ENCODE measurements at places on chromosomes 1 and 21. TPM values are rescaled to one million over a fixed set of nuclear protein-coding genes. Genes with fewer than 3 reads are reported as not detected.

GRCh38 chr1:48007047-48007446 lies 9.9 kb upstream of the TRABD2B start:
- no peak overlapping the region for H3K27ac ChIP-seq
- H3K4me3 ChIP-seq = no peak overlapping the region
- no peaks in the 10 kb centered on the region for H3K4me1 ChIP-seq

GRCh38 chr1:6010554-6010953 lies 18.3 kb upstream of the NPHP4 start:
- no peaks in the 10 kb centered on the region for H3K27me3 ChIP-seq
- no peak overlapping the region for H3K27ac ChIP-seq
- H3K4me3 ChIP-seq = no peak overlapping the region
- no peak for DNase-seq
- no peaks in the 10 kb centered on the region for H3K36me3 ChIP-seq

- no peak overlapping the region for H3K4me3 ChIP-seq
- DNase-seq = no peak
- H3K36me3 ChIP-seq = no peaks in the 10 kb centered on the region
- peaks cover 9% of the 10 kb centered on the region for H3K4me1 ChIP-seq
- no peaks in the 10 kb centered on the region for H3K27me3 ChIP-seq
Measured at GRCh38 chr1:182299728-182300616, 91.6 kb downstream of the GLUL start.

GRCh38 chr1:240293706-240294105 lies 202.0 kb downstream of the FMN2 start:
- no peaks in the 10 kb centered on the region for H3K36me3 ChIP-seq
- no peaks in the 10 kb centered on the region for H3K4me1 ChIP-seq
- H3K27me3 ChIP-seq = no peaks in the 10 kb centered on the region
- H3K4me3 ChIP-seq = no peak overlapping the region

DNA sequence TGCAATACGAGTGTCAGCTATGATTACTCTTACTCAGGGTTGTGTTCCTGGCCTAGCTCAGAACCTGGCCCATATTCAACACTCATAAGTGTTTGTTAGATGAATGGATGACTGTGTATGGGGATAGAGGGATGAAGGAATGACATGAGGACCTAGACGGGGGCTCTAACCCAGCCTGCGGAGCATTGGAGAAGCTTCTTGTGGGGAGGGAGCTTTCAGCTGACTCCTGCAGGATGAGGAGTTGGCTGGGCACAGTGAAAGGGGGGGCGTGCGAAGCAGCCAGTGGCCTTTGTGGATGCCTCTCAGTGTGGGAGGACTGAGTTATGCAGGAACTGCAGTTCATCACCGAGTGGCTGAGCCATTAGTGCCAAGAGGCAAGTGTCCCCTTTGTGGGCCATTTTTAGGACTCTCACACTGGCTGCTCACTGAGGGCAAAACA lies 1.2 kb upstream of the EXTL1 start:
- no peak for DNase-seq
- no peak overlapping the region for H3K4me3 ChIP-seq
- no peaks in the 10 kb centered on the region for H3K36me3 ChIP-seq

DNA sequence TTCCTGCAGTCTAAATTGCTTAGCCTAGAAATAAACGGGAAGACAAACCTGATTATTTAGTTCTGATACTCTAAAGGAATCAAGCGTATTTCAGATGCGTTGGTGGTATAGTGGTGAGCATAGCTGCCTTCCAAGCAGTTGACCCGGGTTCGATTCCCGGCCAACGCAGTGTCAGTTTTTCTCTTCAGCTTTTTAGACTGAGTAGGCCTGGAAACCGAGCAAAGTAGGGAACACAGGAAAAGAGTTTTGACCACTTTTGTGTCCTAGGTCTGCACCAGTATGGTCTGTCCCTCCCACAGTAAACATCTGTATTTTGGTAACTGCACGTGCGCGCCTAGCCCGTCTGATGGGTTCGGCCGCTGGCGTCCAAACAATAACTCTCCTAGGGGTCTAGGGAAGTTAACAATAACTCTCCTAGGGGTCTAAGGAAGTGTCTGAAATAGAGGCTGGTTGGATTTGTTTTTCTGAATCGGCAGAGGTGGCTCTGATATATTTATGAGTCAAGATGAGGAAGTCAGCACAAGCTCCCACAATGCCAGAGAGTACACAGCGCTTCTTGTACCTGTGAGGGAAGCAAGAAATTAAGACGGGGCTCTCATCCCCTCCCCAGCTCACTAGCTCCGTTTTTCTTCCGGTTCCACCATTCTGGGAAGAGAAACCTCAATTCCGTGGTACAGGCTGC lies 15.6 kb upstream of the HJV start:
- H3K36me3 ChIP-seq = no peaks in the 10 kb centered on the region
- H3K4me3 ChIP-seq = peak overlapping the region; percentile 75
- H3K27ac ChIP-seq = peak overlapping the region; percentile 93
- no peaks in the 10 kb centered on the region for H3K27me3 ChIP-seq
- peak; percentile 36 for DNase-seq
- H3K4me1 ChIP-seq = peaks cover 21% of the 10 kb centered on the region

DNA sequence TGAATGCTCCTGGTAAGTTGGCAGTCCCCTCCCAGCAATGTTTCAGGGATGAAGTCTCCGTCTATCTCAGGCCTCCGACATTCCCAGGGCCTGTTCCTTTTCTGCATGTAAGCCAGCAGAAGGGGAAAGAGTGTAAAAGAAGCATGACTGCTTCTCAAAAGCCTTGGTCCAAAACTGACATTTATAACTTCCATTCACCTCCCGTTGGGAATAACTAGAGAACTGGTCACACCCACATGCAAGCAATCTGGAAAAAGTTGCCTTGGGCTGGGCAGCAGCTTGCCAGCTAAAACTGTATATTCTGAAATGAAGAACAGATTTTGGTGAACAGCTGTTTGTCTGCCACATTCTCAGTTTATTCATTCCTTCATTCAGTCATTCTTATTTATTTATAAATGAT lies 24.2 kb upstream of the NPL start:
- no peak for DNase-seq
- H3K4me3 ChIP-seq = no peak overlapping the region
- no peak overlapping the region for H3K27ac ChIP-seq
- H3K27me3 ChIP-seq = no peaks in the 10 kb centered on the region

GRCh38 chr1:102252731-102253505 lies 256.2 kb upstream of the OLFM3 start:
- H3K4me3 ChIP-seq = no peak overlapping the region
- no peaks in the 10 kb centered on the region for H3K4me1 ChIP-seq
- H3K27me3 ChIP-seq = no peaks in the 10 kb centered on the region
- H3K36me3 ChIP-seq = no peaks in the 10 kb centered on the region
- no peak for DNase-seq
- H3K27ac ChIP-seq = no peak overlapping the region

DNA sequence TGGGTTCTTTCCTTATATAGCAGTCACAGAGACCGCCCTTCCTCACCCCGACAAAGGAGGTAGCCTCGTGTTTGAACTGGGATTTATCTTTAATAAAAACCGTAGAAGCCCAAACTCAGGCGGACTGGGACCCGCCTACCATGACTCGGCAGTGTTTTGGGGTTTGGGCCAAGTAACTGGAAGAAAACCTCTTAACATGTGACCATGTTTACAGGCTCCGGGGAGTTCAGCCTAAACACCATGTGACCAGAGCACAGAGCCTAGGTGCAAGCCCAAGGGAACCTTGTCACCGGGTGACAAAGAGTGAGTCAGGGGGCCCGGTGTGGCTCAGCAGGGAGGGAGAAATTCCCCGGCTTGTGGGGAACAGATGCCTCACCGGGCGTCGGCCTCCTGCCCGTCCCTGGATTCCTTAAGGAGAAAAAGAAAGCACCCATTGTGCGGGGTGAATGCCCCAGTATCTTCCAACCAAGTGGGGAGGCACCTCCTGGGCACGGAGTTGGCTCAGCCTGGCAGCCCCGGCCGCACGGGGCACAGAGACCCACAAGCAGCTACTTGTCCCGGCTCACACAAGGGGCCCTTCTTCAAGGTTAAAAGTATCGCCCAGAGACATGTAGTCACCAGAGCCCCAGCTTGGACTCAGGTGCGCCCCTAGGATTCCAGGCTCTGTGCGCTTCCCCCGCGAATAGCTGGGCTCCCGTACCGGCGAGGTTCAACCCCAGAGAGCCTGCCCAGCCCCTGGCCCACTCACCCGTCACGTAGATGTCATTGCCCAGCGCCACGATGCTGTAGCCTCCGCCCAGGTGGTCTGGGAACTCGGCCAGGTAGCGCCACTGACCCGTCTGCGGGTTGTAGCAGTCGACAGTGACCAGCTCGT lies 1.4 kb downstream of the KLHL21 start:
- peak overlapping the region; percentile 99 for H3K27ac ChIP-seq
- peaks cover 57% of the 10 kb centered on the region for H3K4me1 ChIP-seq
- H3K27me3 ChIP-seq = no peaks in the 10 kb centered on the region
- DNase-seq = peak; percentile 80
- peak overlapping the region; percentile 93 for H3K4me3 ChIP-seq
- H3K36me3 ChIP-seq = peaks cover 25% of the 10 kb centered on the region

GRCh38 chr1:26468911-26469310 lies 3.3 kb upstream of the HMGN2 start:
- H3K4me1 ChIP-seq = peaks cover 20% of the 10 kb centered on the region
- H3K4me3 ChIP-seq = no peak overlapping the region
- no peak for DNase-seq
- no peaks in the 10 kb centered on the region for H3K27me3 ChIP-seq
- H3K36me3 ChIP-seq = peaks cover 37% of the 10 kb centered on the region

DNA sequence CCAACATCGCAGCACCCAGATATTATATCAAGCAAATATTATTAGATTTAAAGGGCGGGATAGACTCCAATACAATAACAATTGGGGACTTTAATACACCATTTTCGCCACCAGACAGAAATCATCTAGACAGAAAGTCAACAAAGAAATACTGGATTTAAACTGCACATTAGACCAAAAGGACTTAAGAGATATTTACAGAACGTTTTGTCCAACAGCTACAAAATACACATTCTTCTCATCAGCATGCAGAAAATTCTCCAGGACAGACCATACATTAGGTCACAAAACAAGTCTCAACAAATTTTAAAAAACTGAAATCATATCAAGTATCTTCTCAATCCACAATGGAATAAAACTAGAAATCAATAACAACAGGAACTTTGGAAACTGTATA lies 121.2 kb downstream of the ACBD6 start:
- H3K36me3 ChIP-seq = no peaks in the 10 kb centered on the region
- no peaks in the 10 kb centered on the region for H3K27me3 ChIP-seq
- no peak for DNase-seq
- no peaks in the 10 kb centered on the region for H3K4me1 ChIP-seq

DNA sequence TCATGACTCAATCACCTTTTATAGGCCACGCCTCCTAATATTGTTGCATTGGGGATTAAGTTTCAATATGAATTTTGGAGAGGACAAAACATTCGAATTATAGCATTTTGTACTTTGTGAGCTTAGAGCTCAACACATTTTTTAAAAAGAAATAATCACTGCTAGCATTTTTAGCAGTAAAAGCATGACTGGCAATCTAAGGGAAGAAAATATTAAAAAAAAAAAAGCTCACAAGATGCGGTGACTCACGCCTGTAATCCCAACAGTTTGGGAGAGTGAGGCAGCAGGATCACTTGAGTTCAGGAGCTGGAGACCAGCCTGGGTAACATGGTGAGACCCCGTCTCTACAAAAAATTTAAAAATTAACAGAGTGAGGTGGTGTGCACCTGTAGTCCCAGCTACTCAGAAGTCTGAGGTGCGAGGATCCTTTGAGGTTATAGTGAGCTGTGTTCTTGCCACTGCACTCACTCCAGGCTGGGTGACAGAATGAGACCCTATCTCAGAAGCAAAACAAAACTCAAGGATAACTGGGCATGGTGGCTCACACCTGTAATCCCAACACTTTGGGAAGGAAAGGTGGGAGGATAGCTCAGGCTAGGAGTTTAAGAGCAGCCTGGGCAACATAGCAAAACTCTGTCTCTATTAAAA lies 28.8 kb upstream of the DIPK1A start:
- no peak for DNase-seq
- no peaks in the 10 kb centered on the region for H3K27me3 ChIP-seq
- no peak overlapping the region for H3K4me3 ChIP-seq
- H3K27ac ChIP-seq = peak overlapping the region; percentile 40
- H3K36me3 ChIP-seq = no peaks in the 10 kb centered on the region

GRCh38 chr21:40902299-40902698 lies 55.3 kb upstream of the DSCAM start:
- H3K4me3 ChIP-seq = no peak overlapping the region
- H3K36me3 ChIP-seq = no peaks in the 10 kb centered on the region
- no peaks in the 10 kb centered on the region for H3K4me1 ChIP-seq
- DNase-seq = no peak
- no peaks in the 10 kb centered on the region for H3K27me3 ChIP-seq

DNA sequence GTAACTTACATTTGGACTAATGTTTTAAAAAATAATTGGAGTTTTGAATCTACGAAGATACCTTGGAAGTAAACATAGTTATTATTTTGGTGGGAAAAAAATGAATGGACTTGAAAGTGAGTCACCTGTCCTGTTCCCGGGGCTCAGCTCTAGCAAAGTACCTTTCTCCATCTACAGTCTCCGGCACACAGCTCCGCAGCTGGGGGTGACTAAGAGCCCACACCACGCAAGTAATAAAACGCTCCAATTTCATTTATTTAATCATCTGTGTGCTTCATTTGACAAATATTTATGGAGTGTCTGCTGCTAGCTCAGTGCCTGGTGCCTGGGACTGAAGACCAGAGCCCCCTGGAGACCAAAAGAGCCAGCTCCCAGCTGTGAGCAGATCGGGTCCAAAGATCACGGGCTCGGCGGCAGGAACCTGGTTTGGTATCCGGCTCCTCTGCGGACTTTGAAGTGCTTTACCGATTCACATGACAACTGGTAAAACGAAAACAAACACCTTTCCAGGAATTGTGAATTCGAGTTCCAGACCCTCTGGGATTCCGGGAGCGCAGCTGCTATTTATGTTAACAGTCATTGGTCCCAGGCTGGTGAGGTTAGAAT lies 1.7 kb upstream of the RIPK4 start:
- no peaks in the 10 kb centered on the region for H3K27me3 ChIP-seq
- H3K4me1 ChIP-seq = no peaks in the 10 kb centered on the region
- DNase-seq = no peak

The DCST1 gene
- total RNA-seq = not detected

The GREM2 gene
- 1.6 TPM for total RNA-seq

The BTBD8 gene
- total RNA-seq = 3.8 TPM

The MYOG gene
- total RNA-seq = not detected

The TMEM269 gene
- total RNA-seq = 0.27 TPM

The HIVEP3 gene
- 12.8 TPM for total RNA-seq

The FTCD gene
- not detected for total RNA-seq
